ENCODE measurements at places on chromosomes 4 and X. TPM values are rescaled to one million over a fixed set of nuclear protein-coding genes. Genes with fewer than 3 reads are reported as not detected.

GRCh38 chr4:74932010-74932409 lies 906 bp upstream of the PARM1 start:
- DNase-seq, result no peak

DNA sequence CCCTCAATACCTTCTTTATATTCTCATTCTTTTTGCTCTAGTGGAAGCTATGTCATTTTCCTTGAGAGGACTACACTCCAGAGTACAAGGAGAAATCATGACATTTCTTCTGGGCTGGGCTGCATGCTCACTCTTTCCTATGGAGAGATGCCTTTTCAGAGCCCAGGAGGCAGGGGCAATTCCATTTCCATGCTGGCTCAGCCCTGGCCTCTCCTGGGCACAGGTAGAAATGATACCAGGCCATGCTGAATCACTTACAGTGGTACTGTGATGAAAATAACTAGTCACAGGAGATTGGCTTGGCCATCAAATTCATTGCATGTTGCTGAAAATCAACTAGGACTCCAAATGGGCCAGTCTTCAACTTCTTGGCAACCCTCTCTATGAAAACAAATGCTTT lies 34.0 kb upstream of the PPARGC1A start:
- DNase-seq, result no peak

Gene PPP1R3F
- 8.9 TPM for total RNA-seq

Gene TCEAL7
- not detected for total RNA-seq

Gene GATA1
- not detected for total RNA-seq

- no peak for DNase-seq
Measured at GRCh38 chr4:79695848-79696247, 287.8 kb upstream of the GK2 start.

- DNase-seq, result no peak
Measured at GRCh38 chr4:138426786-138427185, 184.6 kb upstream of the SLC7A11 start.

Gene ADAMTS3
- not detected for total RNA-seq

Gene OCIAD1
- 128 TPM for total RNA-seq

DNA sequence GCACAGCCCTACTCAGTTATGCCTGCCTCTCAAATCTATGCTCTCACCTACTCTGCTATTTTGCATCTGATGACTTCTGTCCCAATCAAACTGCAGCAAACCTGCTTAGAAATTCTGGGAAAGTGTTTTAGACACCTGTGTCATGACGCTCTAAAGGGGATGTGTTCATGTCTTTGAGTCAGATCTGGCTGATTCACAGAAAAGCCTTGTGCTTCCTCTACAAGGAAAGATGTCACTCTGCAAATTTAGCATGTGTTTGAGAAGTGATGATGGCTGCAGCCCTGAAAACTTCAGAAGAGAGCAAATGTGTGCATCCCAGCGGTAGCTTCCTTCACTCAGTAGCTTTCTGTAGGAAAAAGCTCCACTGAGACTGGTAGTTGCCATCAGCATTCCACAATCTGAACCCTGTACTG lies 235.4 kb downstream of the MGST2 start:
- no peak for DNase-seq

GRCh38 chrX:17038277-17038676 lies 91.8 kb downstream of the REPS2 start:
- no peak for DNase-seq

DNA sequence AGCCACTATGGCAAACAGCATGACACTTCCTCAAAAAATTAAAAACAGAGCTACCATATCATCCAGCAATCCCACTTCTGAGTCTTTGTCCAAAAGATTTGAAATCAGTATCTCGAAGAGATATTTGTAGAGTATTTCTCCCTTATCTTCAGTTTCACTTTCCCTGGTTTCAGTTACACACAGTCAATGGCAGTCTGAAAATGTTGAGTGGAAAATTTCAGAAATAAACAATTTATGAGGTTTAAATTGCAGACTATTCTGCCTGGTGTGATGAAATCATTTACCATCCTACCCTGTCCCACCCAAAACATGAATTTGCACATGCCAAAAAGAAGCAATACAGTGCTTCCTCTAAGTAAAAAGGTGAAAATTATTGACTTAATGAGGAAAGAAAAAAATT lies 43.9 kb downstream of the NPY2R start:
- no peak for DNase-seq

Measured in naive thymus-derived CD4-positive, alpha-beta T cell (primary cell).